Fibroblast of skin of right biceps (primary cell): ENCODE measurements at places on chromosomes 2 and 18.

DNA sequence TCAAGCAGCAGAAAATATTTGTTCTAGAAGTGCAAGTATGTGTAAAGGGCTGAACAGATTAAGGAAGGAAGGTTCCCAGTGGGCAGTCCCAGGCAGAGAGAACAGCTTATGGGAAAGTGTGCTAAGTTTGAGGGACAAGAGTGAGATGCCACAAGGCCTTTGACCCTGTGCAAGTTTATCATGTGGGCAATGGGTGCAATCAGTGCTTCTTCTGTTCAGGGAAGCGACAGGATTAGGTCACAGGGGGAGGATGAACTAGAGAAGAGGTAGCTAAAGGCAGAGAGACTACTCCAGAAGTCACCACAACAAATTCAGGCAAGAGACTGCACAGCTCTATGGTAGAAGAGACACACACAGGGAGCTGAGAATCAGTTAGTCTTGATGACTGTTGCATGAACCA, 44.3 kb downstream of the LPIN2 start:
- no peak for DNase-seq

DNA sequence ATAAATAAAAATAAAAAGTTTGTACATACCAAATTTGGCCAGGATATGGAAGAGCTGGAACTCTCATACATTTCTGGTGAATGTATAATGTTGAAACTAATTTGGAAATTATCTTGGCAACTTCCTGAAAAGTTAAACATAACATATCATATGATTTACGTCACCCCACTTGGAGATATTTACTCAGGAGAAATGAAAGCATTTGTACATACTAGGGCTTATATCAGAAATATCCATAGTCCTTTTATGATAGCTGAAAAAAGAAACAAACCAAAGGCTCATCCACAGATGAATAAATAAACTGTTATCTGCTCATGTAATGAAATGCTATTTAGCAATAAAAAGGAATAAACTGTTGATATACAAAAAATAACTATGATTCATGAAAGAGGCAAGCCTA, 318.2 kb upstream of the NRXN1 start:
- DNase-seq: peak; percentile 61

DNA sequence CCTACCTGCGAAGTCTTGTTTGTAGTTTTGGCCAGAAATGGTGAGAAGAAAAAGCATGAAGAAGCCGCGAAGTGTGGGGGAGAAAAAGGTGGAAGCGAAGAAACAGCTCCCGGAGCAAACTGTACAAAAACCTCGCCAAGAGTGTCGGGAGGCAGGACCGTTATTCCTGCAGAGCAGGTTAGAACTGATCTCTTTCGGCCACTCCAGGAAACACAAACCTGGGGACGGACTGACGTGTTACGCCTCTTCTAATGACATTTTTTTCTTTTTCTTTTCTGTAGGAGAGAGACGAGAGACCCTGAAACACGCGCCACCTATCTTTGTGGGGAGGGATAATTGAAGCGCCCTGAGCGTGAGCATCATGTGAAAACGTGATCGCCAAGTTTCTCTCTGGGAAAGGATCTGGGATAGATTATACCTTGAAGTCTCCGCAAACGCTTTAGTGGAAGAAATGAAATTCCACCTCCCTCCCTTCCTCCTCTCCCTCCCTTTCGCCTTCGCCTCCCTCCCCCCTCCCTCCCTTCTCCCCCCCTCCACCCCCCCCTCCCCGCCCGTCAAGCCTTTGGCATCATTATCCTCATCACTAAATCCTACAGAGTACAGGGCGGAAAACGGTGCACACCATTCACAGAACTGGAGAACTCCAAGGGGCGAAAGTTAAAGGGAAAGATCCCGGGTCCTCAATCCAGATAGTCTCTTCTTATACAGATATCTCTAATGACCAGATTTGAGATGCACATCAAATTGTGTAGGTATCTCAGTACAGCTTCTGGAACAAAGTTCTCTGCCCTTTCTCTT, at the start of gene ZEB2:
ZEB2 (minus strand) TSS at position 186 of the 798 bp plus-strand sequence. CDS start 2,769 bp downstream, outside the sequence.
- DNase-seq: peak; percentile 94

- peak; percentile 88 for DNase-seq
Observed at GRCh38 chr2:191676790-191677645, 918 bp upstream of the NABP1 start.

GRCh38 chr18:28804512-28805202, 627.7 kb upstream of the CDH2 start:
- DNase-seq: no peak

- DNase-seq: peak; percentile 85
Observed at GRCh38 chr2:191892391-191892790, 45.5 kb upstream of the CAVIN2 start.

GRCh38 chr2:206260188-206261012, 14.1 kb upstream of the ZDBF2 start:
- DNase-seq: peak; percentile 14

- no peak for DNase-seq
Observed at GRCh38 chr18:33802955-33803354, 224.9 kb downstream of the ASXL3 start.

- peak; percentile 36 for DNase-seq
Observed at GRCh38 chr2:120348737-120349439, 3.0 kb downstream of the INHBB start.

DNA sequence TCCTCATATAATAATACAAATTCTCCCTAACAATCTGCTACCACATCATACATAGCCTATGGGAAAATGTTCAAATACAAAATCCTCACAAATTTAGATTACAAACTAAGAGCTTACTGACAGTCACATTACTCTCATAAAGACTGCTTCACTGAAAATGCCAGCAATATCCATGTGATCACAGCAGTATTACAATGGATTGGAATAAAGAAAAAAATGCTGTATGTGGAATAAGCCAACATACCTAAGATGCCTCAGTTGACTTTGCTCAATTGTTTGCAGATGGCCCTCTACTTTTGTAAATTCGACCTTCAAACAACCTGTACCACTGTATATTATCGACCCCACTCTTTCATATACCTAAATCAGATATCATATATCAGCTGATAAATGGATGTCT, 88.7 kb downstream of the DYM start:
- DNase-seq: peak; percentile 11

DNA sequence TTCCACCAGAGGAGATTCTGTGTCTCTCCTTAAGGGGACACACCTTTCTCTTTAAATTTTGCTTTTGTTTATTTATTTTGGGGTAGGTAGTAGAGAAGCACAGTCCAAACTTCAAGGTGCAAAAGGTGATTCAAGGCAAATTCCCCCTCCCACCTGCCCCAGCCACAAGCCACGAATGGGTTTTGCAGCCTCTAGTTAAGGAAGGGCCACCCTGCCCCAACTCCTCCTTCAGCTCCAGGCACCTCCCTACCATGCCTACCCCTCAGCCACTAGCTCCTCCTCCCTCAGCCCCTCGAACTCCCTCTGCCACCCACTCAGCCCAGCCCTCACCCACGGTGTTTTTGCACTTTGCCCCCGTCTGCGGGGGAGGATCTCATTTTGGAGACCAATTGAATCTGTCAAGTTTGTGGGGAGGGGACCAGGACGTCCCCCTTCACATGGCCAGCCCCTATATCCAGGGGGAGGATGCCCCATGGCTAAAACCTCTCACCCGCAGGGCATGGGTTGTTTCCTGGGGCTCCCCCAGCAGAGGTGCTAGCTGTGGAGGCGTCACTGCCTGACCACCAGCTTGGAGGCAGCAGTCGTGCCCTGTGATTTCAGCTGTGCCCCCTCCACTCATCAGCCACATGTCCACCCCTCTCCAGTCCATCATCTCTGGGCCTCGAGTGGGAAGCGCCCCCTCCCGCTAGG, 4.5 kb downstream of the HAAO start:
- no peak for DNase-seq

GRCh38 chr2:241015439-241015838, 17.0 kb downstream of the SNED1 start:
- no peak for DNase-seq

GRCh38 chr2:154125891-154126290, 254.2 kb downstream of the GALNT13 start:
- no peak for DNase-seq

DNA sequence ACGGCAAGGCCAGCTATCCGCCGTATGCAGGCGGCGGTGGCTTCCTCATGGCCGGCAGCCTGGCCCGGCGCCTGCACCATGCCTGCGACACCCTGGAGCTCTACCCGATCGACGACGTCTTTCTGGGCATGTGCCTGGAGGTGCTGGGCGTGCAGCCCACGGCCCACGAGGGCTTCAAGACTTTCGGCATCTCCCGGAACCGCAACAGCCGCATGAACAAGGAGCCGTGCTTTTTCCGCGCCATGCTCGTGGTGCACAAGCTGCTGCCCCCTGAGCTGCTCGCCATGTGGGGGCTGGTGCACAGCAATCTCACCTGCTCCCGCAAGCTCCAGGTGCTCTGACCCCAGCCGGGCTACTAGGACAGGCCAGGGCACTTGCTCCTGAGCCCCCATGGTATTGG, 3.1 kb downstream of the B3GNT7 start:
- no peak for DNase-seq

- DNase-seq: peak; percentile 32
Observed at GRCh38 chr18:45251236-45251635, 364.0 kb upstream of the SLC14A2 start.

DNA sequence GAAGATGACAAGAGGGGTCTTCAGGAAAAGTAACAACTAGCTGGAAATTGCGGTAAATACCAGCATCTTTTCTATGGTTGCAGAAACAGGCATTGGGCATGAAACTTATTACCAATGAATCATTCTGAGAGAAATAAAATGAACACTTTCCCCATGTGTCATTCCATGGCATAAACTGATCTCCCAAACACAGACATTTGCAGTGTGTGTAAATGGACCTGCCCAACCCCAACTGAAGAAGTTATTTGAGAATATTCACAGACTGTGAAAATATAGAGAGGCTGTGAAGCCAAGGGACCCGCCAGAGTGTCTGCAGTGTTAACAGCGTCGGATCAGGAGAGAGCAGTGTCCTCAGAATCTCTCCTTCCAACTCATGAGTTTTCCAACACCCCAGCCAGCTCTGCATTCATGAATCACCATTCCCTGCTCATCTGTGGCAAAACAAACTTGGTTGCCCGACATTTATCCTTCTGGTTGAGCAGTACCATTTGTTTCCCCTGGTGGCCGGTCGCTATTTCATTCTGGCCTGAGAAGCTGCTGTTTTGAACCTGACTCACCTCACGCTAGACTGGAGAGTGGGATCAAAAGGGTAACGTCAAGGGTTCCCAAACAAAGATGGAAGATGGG, 238.4 kb downstream of the PID1 start:
- DNase-seq: no peak

DNA sequence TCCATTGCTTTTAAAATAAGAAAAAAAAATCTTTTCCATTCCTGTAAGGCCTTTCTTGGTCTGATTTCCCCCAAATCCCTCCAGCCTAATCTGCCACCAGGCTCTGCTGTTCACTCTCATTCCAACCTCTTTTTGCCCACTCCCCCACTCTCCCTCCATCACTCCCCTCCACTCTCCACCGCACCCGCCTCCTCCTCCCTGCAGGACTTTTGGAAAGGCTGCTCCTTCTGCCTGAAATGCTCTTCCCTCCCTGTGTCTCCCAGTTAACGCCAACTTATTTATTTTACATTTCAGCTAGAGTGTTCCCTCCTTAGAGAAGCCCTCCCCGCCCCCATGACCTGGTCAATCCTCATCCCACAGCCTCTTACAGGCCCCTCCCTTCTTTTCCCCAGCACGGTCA, 4.7 kb upstream of the WNT6 start:
- DNase-seq: no peak

DNA sequence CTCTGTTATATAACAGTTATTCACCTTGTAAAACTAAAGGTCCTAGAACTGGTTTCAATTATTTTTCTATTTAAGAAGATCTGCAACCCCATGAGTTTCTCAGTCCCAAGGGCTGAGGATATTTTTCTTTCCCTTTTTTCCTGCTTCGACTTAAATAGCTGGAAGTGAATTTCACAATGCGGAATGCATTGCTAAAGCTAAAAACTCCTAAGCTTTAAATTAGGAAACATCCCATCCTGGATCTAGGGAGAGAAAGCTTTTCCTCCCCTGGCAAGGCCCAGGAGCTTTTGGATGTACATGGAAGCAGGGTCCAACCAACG, 1.4 kb downstream of the RFX8 start:
- DNase-seq: no peak

DNA sequence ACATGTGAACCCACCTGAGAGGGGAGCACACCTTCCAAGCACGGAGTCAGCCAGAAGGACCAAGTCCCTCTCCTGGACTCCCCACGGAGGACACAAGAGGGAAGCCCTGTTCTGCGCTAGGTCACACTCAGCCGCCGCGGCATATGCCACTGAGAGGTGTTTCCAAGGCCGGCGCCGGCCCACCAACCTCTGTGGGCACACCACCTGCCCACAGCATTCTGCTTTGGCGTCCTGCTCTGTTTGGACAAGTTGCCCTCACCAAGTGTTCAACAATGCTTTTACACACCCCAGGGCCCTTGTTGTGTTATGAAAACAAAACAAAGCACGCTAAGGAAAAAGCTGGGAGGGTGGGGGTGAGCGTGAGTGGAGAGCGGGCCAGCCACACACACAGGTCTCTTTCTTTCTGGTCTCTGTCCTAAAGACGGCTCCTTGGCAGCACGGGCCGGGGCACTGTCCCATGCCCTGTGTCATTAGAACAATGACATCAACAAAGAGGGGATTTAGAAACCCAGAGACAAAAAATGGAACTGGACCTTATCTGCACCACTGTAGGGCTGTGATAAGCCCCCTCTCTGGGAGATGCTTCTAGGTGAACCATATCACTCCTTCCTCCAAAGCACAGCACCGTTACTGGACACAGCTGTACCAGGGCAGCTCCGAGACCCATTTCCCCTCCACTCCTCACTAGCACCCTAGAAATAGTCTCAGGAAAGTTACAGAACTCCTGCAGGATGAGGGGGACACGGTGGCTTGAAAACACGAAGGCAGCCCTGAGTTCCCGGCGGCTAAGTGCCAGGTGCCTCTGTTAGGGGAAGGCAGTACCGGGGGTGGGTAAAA, 17.0 kb downstream of the SMAD7 start:
- no peak for DNase-seq

DNA sequence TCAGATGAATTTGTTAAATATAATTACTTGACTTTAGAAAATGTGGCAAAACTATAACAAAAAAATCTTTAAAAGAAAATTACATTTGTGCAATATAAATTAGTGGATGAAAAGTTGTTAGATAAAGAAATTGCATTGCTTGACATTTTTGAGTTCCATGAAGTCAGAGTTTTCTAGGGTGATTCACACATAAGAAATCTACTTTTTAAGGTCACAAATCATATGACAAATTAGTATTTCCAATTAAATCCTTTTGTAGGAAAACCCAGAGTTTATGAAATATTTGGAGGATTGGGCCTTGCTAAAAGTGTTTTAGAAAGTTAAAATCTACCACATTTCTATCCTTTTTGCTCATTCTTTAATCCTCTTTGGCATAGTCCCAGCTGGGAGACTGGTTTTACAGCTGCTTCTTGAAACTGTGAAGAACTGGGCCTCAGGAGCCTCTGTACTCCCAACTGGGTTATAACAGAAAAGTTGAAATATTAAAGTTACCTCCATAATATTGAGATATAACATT, 289.2 kb downstream of the LRRTM4 start:
- DNase-seq: no peak

DNA sequence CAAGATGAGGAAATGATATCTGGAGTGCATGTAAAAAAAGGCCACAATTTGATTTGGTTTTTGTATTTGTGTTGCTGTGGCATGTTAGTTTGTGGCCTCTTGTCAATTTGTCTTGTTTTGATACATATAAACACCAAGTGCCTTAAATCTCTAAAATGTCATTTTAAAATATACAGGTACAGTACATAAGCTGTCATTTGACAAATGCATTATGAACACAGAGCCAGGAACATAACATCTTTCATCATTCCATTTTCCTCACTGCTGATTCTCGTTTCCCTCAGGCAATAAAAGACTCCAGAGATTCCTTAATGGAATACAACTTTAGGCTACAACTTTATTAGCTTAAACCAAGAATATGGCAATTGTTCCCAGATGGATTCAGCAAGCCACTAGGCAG, 217.5 kb downstream of the ZNF804A start:
- no peak for DNase-seq
